Naive thymus-derived CD8-positive, alpha-beta T cell (primary cell): ENCODE measurements at places on chromosomes 13 and 19. TPM values are rescaled to one million over a fixed set of nuclear protein-coding genes. Genes with fewer than 3 reads are reported as not detected.

GRCh38 chr19:8569066-8569771 is 8.0 kb downstream of the MYO1F start:
- no peaks in the 10 kb centered on the region for H3K36me3 ChIP-seq
- peak; percentile 50 for DNase-seq
- peak overlapping the region; percentile 71 for H3K4me3 ChIP-seq
- H3K27me3 ChIP-seq = no peaks in the 10 kb centered on the region
- peak overlapping the region; percentile 90 for H3K27ac ChIP-seq

- H3K27ac ChIP-seq = no peak overlapping the region
- DNase-seq = no peak
- H3K4me3 ChIP-seq = no peak overlapping the region
- H3K4me1 ChIP-seq = peaks cover 22% of the 10 kb centered on the region
- no peaks in the 10 kb centered on the region for H3K27me3 ChIP-seq
- H3K36me3 ChIP-seq = no peaks in the 10 kb centered on the region
Measured at GRCh38 chr19:16258440-16258903, 60.8 kb downstream of the AP1M1 start.

DNA sequence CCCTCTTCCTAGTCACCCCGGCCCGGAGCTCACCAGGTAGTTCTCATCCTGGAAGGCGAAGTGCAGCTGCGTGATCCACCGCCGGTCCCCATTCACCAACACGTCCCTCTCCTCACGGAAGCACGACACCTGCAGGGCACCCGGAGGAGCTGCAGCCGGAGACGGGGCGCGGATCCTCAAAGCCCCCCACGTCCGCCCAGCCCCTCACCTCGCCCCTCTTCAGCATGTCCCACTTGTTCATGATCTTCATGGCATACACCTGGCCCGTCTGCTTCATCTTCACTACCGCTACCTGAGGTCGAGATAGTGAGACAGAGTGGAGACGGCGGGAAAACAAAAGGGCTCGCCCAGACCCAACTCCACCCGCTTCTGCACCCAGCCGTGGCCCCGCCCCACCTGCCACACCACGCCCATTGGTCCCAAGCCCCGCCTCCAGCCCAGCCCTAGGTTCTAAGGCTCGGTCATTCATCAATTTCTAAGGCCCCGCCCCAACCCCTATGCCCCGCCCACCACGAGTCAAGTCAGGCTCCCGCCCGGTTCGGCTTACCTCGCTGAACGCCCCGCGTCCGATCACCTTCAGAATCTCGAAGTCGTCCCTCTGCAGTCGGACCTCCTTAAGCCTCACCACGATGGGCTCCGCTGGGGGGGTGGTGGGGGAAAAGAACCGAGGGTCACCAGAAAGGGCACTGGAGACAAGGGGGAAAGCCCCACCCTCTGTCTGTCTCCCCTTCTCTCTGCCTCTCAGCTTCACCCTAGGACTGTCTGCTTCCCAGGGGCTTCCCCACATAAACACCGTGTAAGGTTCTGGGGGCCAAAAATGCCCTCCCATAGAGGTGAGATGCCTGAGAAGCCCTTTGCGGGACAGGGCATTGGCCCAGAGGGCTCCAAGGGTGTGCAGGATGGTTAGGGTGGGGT is 2.8 kb downstream of the DMPK start:
- H3K27me3 ChIP-seq = peaks cover 48% of the 10 kb centered on the region
- H3K36me3 ChIP-seq = no peaks in the 10 kb centered on the region
- peak overlapping the region; percentile 82 for H3K4me3 ChIP-seq
- peaks cover 19% of the 10 kb centered on the region for H3K4me1 ChIP-seq
- peak; percentile 63 for DNase-seq

- H3K4me1 ChIP-seq = peaks cover 4% of the 10 kb centered on the region
- no peaks in the 10 kb centered on the region for H3K36me3 ChIP-seq
- no peak overlapping the region for H3K27ac ChIP-seq
- no peak for DNase-seq
- H3K4me3 ChIP-seq = no peak overlapping the region
Measured at GRCh38 chr19:49954933-49955332, 6.0 kb downstream of the SIGLEC11 start.

DNA sequence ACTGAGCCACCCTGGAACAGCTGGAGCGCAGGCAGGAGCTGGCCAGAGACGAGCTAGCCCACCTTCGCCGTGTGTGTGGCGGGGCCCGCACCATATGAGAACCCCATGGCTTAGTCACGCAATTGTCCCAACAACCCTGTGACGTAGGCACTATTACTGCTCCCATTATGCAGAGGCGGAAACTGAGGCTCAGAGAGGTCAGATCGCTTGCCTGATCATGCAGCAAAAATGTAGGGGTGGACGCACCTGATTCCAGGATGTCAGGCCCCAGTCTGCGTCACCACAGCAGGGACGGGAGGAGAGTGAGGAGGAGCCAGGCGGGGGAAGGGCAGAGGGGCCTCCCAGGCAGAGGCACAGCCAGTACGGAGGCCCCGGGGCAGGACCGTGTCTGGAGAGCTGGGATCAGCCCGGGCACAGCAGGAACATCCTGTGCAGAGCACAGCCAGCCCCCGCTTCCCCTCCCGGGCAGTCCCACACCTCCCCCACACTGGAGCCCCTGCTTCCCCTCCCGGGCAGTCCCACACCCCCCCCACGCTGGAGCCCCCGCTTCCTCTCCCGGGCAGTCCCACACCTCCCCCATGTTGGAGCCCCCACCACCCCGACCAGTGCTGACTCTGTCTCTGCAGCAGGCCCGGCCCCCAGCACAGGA is 16.7 kb downstream of the PIP5K1C start:
- peak overlapping the region; percentile 47 for H3K4me3 ChIP-seq
- H3K4me1 ChIP-seq = peaks cover 12% of the 10 kb centered on the region
- no peaks in the 10 kb centered on the region for H3K27me3 ChIP-seq

GRCh38 chr13:91308299-91308698 is 39.2 kb upstream of the MIR17HG start:
- no peak overlapping the region for H3K27ac ChIP-seq
- H3K27me3 ChIP-seq = peaks cover 6% of the 10 kb centered on the region
- H3K36me3 ChIP-seq = no peaks in the 10 kb centered on the region
- DNase-seq = no peak
- peaks cover 4% of the 10 kb centered on the region for H3K4me1 ChIP-seq

- no peak overlapping the region for H3K27ac ChIP-seq
- DNase-seq = no peak
- peaks cover 5% of the 10 kb centered on the region for H3K4me1 ChIP-seq
- H3K27me3 ChIP-seq = peaks cover 14% of the 10 kb centered on the region
Measured at GRCh38 chr19:30070198-30070967, 128.3 kb downstream of the URI1 start.

- DNase-seq = no peak
- no peaks in the 10 kb centered on the region for H3K36me3 ChIP-seq
- no peaks in the 10 kb centered on the region for H3K27me3 ChIP-seq
Measured at GRCh38 chr13:111657013-111657412, 336.6 kb downstream of the TEX29 start.

GRCh38 chr19:355134-355533 is 10.5 kb upstream of the MIER2 start:
- peaks cover 4% of the 10 kb centered on the region for H3K27me3 ChIP-seq
- H3K4me3 ChIP-seq = no peak overlapping the region
- peaks cover 2% of the 10 kb centered on the region for H3K4me1 ChIP-seq
- no peak overlapping the region for H3K27ac ChIP-seq
- peaks cover 3% of the 10 kb centered on the region for H3K36me3 ChIP-seq

The NRTN gene
- 0.82 TPM for total RNA-seq

The OR4F17 gene
- total RNA-seq = 0.49 TPM

The DHPS gene
- total RNA-seq = 224 TPM

The EPS8L1 gene
- not detected for total RNA-seq

The KLHL1 gene
- total RNA-seq = not detected

The CD79A gene
- 51.0 TPM for total RNA-seq

The ZNF429 gene
- 30.9 TPM for total RNA-seq
